ENCODE measurements at places on chromosomes 13 and 19.

- DNase-seq, result no peak
These were observed 989 bp downstream of the ZNF766 start for GRCh38 chr19:52270266-52270885.

- no peak for DNase-seq
These were observed 46.8 kb downstream of the C13orf46 start for GRCh38 chr13:113926951-113927660.

- DNase-seq, result no peak
These were observed 3.3 kb upstream of the IGFL2 start for GRCh38 chr19:46144756-46145155.

GRCh38 chr13:102667023-102667422 lies 27.8 kb downstream of the METTL21C start:
- no peak for DNase-seq

DNA sequence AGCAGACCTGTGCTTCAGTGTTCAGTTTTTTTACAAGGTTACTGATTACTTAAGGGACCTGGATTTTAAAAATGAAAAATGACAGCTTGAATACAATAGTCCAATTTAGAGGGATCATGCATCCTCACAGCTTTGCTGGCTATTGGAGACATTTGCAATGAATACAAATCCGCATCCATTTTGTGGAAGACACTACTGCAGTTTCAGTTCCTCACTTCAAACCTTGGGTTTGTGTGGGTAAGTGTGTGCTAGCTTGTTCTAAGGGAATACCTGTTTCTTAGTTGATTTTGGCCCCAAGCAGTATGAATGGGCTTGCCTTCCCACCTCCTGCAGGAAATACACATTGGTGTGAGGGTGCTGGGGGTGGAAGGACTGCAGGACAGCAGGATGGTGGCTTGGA lies 222.4 kb downstream of the OLFM4 start:
- no peak for DNase-seq

- DNase-seq, result no peak
These were observed 49.5 kb upstream of the PCDH17 start for GRCh38 chr13:57582032-57582431.

DNA sequence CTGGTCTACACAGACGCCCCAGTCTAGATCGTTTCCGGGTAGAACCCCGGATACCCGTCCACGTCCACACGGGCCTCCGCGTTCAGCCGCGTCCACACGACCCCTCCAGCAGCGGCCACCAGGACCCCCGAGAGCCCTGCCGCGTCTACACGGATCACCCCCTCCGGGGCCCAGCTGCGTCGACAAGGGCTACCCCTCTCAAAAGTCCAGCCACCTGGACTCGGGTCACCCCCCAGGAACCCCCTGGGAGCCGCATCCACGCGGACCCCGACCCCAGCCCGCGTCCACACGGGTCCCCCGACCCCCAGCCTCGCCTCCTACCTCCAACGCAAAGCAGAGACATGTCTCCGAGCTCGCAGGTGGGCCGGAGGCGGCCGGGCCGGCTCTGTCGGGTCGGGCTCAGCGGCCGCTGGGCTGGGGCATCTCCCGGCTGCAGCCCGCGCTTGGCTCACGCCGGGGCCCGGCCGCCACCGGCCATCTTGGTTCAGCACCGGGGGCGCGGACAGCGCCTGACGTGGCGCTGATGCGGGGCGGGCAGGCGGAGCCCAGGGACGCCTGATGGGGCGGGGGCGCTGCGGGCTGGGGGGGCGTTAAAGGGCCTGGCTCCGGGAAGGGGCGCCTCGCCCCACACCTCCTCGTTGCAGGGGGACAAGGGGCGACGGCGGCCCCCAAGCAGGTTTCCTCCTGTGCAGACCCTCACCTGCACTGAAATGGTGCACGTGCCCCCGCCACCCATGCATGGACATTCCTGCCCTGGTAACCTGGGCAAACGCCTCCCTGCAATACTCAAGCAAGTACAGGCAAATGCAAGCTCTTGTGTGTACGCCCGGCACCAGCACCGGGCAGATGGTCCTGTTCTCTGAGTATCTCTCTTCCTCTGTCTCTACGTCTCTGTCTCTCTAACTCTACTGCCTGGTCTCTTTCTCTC lies at the start of gene UNC13A:
TSS of gene UNC13A (minus strand) at position 498 of the 928 bp plus-strand sequence. CDS start at position 343, 155 bp downstream.
- no peak for DNase-seq

DNA sequence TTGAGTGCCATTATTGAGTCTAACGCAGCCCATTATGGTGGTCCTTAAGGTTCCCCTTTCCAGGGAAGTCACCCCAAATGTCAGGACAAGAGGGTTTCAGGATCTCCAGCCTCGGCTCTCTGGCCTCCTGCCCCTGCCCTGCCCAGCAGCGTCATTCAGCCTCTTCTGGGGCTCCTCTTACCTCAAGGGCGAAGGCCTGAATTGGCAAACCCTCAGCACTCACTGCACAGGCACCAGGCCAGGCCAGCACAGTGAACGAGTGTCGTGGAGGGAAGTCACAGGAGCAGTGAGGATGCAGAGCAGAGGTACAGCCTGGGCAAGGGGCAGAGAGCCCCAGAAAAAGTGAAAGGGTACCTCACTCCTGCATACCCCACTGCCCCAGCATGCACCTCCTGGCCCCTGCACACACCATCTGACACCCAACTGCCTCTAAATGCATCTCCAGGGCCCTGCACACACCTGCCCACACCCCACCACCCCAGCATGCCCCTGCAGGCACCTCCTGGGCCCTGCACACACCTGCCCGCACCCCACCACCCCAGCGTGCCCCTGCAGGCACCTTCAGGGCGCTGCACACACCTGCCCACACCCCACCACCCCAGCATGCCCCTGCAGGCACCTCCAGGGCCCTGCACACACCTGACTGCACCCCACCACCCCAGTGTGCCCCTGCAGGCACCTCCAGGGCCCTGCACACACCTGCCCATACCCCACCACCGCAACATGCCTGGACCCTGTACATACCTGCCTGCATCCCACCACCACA lies 19.8 kb downstream of the SLC25A42 start:
- no peak for DNase-seq

DNA sequence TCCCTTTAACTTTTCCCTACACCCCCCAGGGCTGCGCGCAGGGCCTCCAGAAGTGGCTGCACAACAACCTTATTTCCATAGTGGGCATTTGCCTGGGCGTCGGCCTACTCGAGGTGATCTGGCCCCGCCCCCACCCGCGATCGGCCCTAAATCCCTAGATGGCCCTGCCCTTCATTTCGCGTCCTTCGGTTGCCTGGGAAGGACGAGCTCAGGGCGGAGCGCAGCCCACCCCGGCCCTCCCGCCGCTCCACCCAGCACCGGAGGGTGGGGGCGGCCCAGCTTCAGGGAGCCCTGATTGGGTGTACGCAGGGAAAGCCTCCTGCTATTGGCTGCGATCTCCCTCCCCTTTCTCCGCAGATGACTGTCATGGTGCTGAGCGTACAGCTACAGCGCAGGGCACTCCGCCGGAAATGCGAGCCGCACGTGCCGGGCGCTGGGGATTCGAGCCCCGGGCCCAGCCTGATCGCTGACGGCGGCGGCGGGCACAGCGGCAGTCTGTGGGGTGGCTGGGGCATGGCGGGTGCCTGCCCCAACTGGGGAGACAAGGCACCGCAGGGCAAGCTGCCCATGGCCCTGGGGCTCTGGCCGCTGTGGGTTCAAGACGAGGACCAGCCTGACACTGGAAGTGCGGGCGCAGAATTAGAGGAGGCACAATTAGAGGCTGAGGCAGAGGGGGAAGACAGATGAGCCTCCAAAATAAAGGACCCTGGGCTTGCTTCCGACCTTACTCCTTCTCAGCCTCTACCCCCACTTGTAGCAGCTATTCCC lies 4.3 kb downstream of the CD37 start:
- no peak for DNase-seq

DNA sequence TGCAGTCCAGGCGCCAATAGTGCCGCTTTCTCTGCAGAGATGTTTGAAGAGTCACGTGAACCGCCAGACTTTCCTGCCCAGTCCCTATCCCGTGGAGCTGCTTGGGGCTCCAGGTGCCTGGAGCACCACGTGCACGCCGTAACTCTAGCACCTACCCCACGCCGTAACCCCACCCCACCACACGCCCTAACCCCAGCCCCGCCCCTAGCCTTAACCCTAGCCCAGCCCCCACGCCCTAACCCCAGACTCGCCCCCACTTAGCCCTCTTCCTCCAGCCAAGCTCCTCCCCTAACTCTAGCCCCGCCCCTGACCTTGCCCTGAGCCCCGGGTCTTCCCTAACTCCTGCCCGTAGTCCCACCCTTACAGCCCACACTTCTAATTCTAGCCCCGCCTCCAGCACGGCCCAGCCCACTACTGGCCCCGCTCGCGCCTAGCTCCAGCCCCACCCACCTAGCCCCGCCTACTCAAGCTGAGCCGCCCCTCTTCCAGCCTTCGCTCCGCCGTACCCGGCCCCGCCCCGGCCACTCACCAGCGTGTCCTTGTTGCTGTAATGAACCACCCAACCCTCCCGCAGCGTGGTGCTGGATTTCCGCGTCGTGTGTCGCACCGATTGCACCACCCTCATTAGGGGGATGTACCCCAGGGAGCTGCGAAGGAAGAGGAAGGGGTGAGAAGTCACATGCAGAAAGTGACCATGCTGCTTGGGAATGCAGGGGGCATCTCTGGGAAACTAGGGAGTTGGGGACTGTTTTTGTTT lies 19.5 kb downstream of the PRKD2 start:
- DNase-seq, result no peak

- DNase-seq, result no peak
These were observed 111.5 kb downstream of the PTPRS start for GRCh38 chr19:5228932-5229777.

DNA sequence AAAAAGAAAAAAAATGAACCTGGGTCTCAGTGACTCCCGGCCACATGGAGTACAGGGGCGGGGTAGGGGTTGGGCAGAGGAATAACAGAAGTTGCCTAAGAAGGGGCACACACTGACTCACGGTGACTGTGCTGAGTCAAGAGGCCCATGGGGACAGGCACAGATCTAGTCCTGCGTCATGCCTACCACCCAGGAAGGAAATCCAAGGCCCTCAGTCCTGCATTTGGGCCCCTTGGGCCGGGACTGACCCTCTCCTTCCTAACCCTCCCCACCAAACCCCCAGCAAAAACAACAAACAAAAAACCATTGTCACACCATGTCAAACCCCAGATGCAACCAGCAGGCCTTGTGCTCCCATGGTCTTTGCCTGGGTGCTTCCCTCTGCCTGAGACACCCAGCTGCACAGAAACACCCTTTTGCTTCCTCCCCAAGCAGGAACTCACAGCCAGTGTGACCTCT lies 9.6 kb upstream of the NOTCH3 start:
- no peak for DNase-seq

DNA sequence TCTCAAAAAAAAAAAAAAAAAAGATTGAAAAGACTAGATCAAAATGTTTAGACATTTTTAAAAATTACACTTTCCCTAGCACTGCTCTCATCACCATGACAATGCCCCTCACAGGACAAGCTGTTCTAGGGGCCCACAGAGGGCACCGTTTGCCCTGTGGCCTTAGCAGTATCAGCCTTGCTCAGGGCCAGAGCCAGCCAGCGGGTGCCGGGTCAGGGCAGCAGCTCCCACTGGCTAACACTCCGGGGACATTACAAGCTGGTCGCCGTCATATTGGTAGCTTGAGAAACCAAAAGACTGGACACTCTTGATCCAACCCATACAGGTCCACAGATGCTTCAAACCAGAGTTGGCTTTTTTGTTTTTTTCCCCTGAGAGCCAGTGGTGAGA lies 18.0 kb downstream of the CAPN12 start:
- DNase-seq, result no peak

GRCh38 chr19:20925481-20925880 lies 2.4 kb downstream of the ZNF85 start:
- no peak for DNase-seq

GRCh38 chr13:111589992-111590391 lies 269.6 kb downstream of the TEX29 start:
- no peak for DNase-seq

- DNase-seq, result no peak
These were observed 106.2 kb downstream of the VWA8 start for GRCh38 chr13:41854758-41855157.

- DNase-seq, result no peak
These were observed 14.9 kb upstream of the FREM2 start for GRCh38 chr13:38671980-38672379.

DNA sequence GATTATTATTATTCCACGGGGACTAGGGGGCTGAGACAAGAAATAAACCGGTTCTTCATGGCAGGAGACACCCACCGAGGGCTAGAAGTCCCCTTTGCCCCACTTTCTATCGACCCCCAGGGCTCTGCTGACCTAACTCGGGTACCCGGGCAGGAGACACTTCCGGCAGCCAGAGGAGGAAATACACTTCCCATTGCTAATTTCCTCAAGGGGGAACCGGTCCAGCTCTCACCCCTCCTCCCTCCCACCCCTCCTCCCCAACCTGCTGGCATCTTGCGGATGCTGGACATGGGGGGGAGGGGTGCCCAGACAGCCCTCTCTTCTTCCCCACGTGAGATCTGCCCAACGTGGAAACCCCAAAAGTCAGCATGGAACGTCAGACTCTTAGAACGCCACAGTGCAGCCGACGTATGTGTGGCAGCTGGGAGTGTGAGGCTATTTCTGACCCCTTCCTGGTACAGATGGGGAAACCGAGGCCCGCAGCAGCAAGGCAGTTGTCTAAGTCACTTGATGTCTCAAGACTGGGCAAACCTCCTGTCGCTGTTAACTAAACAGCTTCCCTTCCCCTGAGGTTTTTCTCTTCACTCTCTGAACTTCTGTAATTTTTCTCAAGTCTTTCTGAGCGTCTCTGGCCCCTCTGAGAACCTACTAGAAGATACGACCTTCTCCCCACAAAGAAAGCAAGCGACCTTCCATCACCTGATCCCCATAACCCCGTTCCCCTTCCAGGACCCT lies 3.6 kb downstream of the GPR4 start:
- no peak for DNase-seq

DNA sequence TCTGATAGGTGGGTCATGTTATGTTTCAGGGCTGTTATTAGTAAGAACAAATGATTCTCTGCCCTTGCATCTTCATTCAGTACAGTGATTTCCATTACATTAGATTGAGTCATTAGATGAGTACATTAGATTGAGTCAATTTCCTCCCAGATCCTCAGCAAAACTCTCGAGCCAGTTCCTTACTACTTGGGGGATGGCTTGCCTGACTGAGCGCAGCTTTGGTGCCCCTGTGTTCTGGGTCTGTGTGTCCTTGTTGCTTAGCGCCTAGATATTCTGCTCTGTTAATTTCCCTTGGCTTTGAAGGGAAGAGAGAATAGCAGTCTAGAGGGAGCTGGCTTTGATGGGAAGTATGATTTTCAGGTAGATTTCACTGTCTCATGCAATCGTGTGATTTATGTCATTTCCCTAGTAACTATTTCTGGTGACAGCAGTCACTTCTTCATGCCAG lies 19.1 kb upstream of the SCEL start:
- no peak for DNase-seq

GRCh38 chr19:16417660-16418596 lies 53.8 kb downstream of the EPS15L1 start:
- DNase-seq, result no peak
